Activated T-cell treated with anti-CD3 and anti-CD28 coated beads for 1 hour (primary cell): ENCODE measurements at places on chromosomes 3 and 15.
A peak's percentile ranks its signal among the peaks of the same experiment; 100 is the strongest.

DNA sequence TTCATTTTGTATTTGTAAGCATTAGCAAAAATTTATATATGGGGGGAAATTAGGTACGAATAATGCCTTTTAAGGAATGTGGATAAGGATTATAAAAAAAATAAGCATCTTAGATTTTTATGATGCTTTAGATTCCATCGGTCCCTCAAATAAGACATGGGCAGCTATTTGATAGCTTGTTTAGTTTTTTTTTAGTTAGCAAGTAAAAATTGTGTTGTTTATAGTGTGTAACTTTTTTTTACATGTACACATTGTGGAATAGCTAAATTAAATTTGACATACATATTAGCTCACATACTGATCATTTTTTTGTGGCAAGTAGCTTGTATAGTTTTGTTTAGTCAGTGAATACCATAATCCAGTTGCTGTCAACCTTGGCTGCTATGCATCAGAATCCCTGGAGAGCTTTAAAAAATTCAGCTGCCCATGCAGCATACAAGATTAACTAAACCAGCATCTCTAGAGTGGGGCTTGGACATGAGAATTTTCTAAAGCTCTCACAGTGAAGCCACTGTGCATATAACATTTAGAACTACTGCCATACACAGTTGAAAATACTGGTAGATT is 53.9 kb downstream of the TMOD3 start:
- DNase-seq, result no peak

DNA sequence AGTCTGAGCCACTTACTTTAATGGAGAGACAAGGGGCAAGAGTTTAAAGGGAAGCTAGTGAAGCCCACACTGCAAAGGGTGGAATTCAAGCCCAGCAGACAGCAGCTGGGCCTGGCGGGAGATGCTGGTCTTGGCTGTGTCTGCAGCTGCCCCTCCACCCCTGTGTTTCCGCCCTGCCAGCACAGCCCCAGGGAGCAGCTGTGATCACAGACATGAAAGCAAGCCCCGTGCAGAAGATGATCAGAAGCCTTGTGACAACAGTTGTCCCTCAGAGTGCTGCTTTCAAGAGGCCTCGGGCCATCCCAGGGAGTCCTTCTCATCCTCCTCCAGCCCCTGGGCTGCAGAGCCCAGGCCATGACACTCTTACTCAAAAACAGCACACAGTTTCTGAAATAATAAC is 24.1 kb upstream of the SLC6A1 start:
- no peak for DNase-seq

GRCh38 chr3:117708601-117709000 is 999.0 kb downstream of the TUSC7 start:
- DNase-seq, result no peak

DNA sequence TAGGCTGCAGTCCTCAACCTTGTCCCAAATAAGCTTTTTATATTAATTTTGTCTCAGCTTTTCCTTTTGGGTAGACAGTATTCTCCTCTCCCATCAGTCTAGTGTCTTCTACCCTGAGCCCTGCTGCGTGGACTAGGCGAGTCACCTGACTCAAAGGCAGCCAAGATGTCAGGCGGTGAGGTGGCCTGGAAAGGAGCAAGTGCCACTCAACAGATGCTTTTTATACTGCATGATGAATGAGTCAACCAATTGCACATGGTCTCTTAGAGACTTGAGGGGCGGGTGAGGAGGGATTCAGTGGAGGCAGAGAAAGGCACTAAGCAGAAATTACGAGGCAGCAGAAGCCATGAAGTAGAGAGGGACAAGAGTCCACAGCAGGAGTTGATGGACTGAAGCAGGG is 95.9 kb downstream of the FRMD4B start:
- DNase-seq, result no peak

- no peak for DNase-seq
Measured at GRCh38 chr15:69940441-69941300, 157.0 kb downstream of the TLE3 start.

DNA sequence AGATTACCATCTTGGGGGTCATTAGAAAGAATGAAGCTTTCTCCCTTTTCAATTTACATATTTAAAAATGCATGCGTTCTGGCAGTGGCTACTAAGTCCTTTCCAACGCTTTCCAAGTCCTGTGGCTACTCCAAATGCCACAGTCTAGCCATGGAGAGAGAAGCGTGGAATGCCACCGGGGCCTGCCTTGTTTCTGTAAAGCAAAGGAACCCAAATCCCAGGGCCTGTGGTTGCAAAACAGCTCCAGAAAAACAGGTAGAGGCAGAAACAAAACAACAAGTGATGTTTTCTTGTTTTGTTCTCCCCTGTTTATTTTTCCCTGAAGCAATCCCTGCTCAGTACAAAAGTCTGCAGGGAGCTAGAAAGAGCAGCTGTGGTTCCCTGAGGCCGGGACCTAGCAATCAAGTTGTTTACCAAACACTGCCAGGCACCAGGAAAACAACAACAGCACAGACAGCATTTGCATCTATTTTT is 85.5 kb downstream of the FOXP1 start:
- DNase-seq, result no peak

- DNase-seq, result peak; percentile 49
Measured at GRCh38 chr15:91271565-91272153, 171.6 kb downstream of the SV2B start.

- no peak for DNase-seq
Measured at GRCh38 chr3:66830301-66830700, 167.8 kb upstream of the KBTBD8 start.
